ENCODE measurements at places on chromosomes 6 and 20. TPM values are rescaled to one million over a fixed set of nuclear protein-coding genes. Genes with fewer than 3 reads are reported as not detected.

OPRM1 gene
- total RNA-seq = not detected

MLIP gene
- total RNA-seq = not detected

ARFGEF3 gene
- 1.6 TPM for total RNA-seq

RBPJL gene
- not detected for total RNA-seq

IL17F gene
- 157 TPM for total RNA-seq

PLCB1 gene
- total RNA-seq = 1.4 TPM

LRRC73 gene
- 0.19 TPM for total RNA-seq

PCK1 gene
- not detected for total RNA-seq

JAG1 gene
- 0.30 TPM for total RNA-seq

ANKRD66 gene
- not detected for total RNA-seq

BEND6 gene
- total RNA-seq = not detected

HSD17B8 gene
- 33.2 TPM for total RNA-seq

FERMT1 gene
- total RNA-seq = 0.27 TPM

ULBP1 gene
- total RNA-seq = 5.0 TPM

TGM2 gene
- 0.09 TPM for total RNA-seq

SCGN gene
- not detected for total RNA-seq

DNAH8 gene
- 0.02 TPM for total RNA-seq

PTGIS gene
- 0.43 TPM for total RNA-seq

THBS2 gene
- not detected for total RNA-seq

PDYN gene
- not detected for total RNA-seq

SLC17A3 gene
- total RNA-seq = 0.21 TPM

NKX2-2 gene
- total RNA-seq = not detected

SLC22A1 gene
- 0.78 TPM for total RNA-seq

CITED2 gene
- total RNA-seq = 58.1 TPM

GLO1 gene
- total RNA-seq = 150 TPM

TINAG gene
- not detected for total RNA-seq

BYSL gene
- 51.6 TPM for total RNA-seq

WFDC2 gene
- 0.56 TPM for total RNA-seq

RUNX2 gene
- total RNA-seq = 14.6 TPM

HLA-DRB1 gene
- 12.7 TPM for total RNA-seq

RIN2 gene
- not detected for total RNA-seq

HLA-DQA2 gene
- 0.11 TPM for total RNA-seq
